GM12878 (cell line): ENCODE measurements at places on chromosomes 13 and 19. TPM values are rescaled to one million over a fixed set of nuclear protein-coding genes. Genes with fewer than 3 reads are reported as not detected.

The PTH2 gene
- polyA plus RNA-seq: not detected in 2 replicates

The SIAH3 gene
- polyA plus RNA-seq: not detected in 2 replicates

The CFAP97D2 gene
- polyA plus RNA-seq: not detected in 2 replicates

The IGFL4 gene
- not detected in 2 replicates for polyA plus RNA-seq

The MYH14 gene
- polyA plus RNA-seq: not detected in 2 replicates

The ZNF737 gene
- 2.6 and 4.0 TPM in 2 replicates for polyA plus RNA-seq

The CA11 gene
- polyA plus RNA-seq: 1.9 and 2.9 TPM in 2 replicates

The VSTM1 gene
- not detected in 2 replicates for polyA plus RNA-seq

The TMEM91 gene
- 1.9 and 2.5 TPM in 2 replicates for polyA plus RNA-seq

The PLPPR3 gene
- polyA plus RNA-seq: 0.07 TPM in 1 of 2 replicates, not detected in the other

The ZNF556 gene
- not detected in 2 replicates for polyA plus RNA-seq

The SLC25A41 gene
- 0.30 TPM in 1 of 2 replicates, not detected in the other for polyA plus RNA-seq

The EBPL gene
- 10.1 and 52.5 TPM in 2 replicates for polyA plus RNA-seq

The LGALS14 gene
- polyA plus RNA-seq: 6.2 and 8.1 TPM in 2 replicates

The OR7D2 gene
- polyA plus RNA-seq: not detected in 2 replicates

The ABHD8 gene
- 10.3 and 12.5 TPM in 2 replicates for polyA plus RNA-seq
